ENCODE measurements at places on chromosomes 3 and 15.
A peak's percentile ranks its signal among the peaks of the same experiment; 100 is the strongest.

GRCh38 chr3:68874551-68875348, 57.6 kb downstream of the TAFA4 start:
- DNase-seq = no peak

GRCh38 chr15:52180196-52180835, 10.9 kb downstream of the GNB5 start:
- no peak for DNase-seq

- DNase-seq = no peak
These were observed 213.3 kb upstream of the CFAP20DC start for GRCh38 chr3:59263152-59263551.

DNA sequence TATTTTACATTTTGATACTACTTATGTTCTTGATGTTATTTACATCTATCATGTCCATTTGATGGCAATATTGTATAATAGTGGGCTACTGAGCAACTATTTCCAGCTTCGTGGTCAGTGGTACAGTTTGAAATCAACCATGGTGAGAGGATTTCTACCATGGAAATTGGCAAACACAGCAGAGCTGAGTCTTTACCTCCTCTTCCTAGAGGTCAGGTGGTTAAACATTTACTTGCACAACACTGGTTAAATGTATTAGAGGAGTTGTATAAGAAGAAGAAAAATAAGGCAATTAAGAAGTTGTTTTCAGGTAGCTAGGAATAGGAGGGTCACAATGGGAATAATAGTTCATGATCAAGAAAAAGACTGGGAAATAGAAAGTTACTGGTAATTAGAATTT, 7.2 kb upstream of the PPM1L start:
- DNase-seq = no peak

DNA sequence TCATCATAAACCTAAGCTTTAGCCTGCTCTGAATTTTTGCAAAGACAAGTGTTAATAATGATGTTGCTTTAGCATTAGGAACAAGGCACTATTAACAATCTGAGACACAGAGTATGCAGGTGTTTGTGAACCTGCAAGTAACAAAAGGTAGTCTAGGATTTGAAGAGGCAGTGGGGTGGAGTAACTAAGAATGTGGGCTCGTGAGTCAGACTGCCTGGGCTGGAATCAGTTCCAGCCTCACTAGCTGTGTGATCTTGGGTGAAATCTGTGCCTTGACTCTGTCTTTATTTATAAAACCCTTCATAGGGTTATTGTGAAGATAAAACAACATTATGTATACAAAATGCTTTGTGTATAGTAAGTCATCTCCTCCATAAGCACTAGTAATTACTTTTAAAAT, 610.6 kb upstream of the CFAP20DC start:
- no peak for DNase-seq

GRCh38 chr15:71125831-71126450, 10.7 kb downstream of the THSD4 start:
- DNase-seq = peak; percentile 23

- DNase-seq = no peak
These were observed 10.5 kb upstream of the NUDT16 start for GRCh38 chr3:131370935-131371687.

DNA sequence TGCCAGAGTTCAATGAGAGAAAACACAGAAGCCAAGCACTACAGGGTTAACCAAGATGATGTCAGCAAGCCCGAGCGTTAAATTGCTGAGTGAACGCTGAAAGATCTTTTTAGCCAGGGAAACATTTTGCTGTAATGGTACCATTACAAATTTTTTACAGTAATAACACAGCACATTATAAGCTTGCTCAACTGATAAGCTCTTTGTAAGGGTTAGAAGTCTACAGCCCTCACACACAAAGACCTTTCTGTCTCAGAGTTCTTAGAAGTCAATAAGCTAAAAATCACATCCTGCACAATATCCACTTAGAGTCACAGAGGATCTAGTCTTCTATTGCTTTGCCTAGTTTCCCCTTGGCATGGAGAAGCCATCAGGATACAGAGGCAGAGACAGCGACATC, 29.9 kb downstream of the CHSY1 start:
- no peak for DNase-seq

GRCh38 chr15:99753066-99753465, 19.8 kb upstream of the LYSMD4 start:
- no peak for DNase-seq

- no peak for DNase-seq
These were observed 292.8 kb downstream of the MEX3B start for GRCh38 chr15:81752974-81753373.

DNA sequence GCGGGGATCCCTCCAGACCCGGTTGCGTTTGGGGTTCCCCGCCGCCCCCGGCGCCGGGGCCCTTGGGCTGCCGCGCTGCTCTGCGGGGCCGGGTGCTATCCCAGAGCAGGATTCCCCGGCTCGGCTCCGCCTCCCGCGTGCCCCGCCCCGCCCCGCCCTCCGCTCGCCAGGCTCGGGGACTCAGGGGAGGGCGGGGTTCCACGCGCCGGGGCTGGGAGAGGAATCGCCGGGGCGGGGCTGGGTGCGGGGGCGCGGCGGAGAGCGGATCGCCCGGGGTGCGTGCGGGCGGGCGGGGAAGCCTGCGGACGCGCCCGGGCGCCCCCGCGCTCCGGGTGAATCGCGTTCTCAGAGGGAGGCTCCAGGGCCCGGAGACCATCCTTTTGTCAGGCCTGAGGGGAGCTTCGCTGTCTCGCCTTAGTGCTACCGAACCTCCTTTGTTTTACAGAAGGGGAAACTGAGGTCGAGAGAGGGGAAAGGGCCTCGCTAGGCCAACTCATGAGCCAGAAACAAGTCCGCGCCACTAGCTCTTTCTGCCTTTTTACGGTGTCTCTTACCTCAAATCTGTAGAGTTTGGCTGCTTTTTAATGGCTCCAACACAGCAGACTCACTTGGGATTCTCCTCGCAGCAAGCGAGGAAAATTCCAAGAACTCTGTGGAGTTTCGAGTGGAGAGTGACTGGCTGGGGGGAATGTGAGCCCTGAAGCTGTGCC, at the start of gene TMEM158:
TSS of gene TMEM158 (minus strand) at position 82 of the 710 bp plus-strand sequence. CDS start 260 bp downstream, outside the sequence.
- DNase-seq = peak; percentile 70

GRCh38 chr15:76996526-76997401, 1.8 kb downstream of the PSTPIP1 start:
- DNase-seq = peak; percentile 5

DNA sequence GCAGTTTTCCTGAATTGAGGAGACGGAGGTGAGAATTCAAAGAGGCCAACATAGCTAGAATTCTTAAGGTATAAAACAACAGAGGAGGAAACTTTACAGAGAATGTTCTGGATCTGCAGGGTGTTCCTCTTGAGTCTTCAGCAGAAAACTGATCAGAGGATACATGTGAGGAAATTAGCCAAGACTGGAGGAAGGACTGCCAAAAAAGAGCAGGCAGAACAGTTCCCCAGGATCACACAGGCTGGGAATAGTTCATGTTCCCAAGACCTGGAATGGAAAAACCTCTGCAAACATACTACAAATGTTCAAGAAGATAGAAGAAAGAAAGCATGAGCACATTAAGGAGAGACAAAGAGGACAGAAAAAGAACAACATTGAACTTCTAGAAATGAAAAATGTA, 7.5 kb downstream of the SLC49A4 start:
- no peak for DNase-seq

GRCh38 chr3:166498446-166498845, 661.2 kb upstream of the BCHE start:
- no peak for DNase-seq

- no peak for DNase-seq
These were observed 1.5 kb downstream of the CIB1 start for GRCh38 chr15:90232196-90232595.

DNA sequence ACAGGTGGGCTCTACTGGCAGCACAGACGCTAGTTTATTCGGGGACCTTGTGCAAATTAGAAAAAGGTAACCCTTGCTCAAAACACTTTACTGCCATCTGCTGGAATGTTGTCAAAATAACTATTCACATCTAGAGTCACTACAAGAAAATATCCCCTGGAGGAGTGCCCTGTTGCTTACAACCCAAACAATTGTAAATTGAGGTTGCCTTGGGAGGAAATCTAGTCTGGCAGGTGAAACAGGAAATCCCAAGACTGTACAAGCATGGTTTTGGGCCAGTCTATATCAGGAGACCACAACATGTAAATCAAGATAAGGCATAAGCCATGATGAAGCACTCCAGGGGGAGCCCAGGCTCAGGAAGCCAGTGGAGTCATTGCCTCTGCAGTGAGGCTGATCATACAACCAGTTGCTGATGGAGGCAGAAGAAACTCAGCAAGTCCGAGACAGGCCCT, 136.8 kb upstream of the ACP3 start:
- DNase-seq = peak; percentile 64

DNA sequence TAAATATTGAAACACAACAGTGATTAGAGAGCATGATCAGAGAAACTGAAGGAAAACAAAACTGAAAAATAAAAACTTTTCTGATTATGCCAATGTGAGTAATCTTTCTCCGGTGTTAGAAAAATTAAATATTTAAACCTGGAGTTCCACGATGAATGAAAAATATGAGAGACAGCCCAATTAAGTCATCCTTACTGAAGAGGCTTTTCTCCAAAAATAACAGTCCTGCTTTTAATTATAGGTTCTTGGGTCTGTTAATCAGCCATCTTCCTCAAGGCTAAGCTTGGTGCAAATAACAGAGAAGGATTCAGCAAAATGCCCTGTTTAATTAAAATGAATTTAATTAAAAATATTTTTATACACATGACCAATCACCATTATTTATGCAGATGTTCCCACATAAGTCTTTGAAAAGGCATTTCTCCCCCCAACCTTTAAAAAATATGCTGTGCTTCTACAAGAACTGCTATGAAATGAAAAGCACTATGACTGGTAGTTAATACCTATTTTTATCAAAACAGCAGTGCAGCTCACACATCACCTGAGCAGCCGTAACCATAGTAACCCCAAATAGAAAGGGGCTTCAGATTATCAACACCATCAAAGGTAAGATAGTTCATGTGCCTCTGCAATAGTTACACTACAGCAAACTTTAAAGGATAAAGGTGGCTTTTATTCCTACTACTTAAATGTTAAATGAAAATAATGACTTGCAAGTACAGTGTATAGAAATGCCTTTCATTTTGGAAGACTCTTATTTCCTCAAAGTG, 175.7 kb downstream of the SLC9A9 start:
- no peak for DNase-seq

DNA sequence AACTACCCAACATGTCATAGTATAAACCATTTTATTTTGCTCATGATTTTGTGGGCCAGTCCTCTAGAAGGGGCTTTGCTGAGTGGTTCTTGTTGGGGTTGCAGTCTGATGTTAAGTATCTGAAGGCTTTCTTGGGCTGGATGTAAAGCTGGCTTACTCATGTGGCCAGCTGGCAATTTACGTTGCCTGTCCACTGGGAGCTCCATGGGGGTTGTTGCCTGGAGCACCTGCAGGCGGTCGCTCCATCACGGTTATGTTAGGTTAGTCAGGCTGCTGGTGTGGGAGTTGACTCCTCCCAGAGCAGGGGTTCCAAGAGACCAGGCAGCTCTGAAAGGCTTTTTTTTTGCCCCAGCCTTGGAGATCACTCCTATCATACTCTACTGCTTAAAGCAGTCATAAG, 98.1 kb downstream of the NR1D2 start:
- DNase-seq = no peak

DNA sequence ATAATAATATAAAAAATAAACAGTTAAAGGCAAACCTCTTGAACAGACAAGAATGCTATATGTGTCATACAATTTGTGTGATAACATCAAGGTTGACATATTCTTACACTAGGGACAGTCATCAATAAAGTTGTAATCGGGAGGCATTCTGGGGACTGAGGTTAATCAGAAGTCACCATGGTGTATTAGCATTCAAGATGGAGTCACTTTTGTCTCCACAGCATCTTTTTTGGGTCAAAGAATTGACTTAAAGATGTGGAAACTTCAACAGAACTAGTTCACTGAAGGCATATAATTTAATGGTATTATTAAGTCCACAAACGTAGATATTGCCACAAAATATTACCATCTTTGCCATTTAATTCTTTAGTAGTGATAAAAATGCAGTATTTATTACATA, 625.6 kb upstream of the NAALADL2 start:
- DNase-seq = no peak

DNA sequence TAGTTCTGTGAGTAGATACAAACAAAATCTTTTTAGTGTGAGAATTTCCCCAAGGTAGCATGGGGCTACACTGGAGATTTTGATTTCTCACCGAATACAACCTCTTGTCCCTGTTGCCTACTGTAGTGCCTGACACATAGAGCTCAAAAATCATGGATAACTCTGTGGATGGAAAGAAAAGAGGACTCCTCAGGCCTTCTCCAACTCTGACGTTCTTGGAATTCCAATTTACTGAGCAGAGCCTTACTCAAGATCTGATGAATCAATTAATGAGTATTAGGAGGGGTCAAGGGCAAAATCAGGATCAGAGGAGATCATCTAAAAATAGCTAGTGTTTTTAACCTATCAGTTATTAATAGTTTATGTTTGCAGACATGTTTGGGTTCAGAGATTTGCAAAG, 46.7 kb upstream of the PYDC2 start:
- DNase-seq = no peak

DNA sequence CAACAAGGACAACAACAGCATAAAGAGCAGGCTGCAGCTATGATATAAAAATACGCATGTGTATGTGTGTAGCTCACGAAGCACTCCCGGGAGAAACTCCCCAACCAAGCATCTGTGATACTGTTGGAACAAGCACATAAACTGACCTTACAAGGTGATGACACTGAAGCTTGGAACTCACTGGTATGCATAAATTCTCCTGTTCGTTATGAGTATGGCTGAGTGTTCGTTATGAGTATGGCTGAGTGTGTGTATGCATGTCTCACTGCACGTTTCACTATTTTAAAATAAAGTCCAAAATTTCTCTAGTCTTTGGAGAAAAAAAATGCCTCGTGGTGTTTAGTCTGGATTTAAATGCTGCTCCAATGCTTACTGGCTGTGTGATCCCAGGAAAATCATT, 256.8 kb downstream of the RORA start:
- DNase-seq = no peak

DNA sequence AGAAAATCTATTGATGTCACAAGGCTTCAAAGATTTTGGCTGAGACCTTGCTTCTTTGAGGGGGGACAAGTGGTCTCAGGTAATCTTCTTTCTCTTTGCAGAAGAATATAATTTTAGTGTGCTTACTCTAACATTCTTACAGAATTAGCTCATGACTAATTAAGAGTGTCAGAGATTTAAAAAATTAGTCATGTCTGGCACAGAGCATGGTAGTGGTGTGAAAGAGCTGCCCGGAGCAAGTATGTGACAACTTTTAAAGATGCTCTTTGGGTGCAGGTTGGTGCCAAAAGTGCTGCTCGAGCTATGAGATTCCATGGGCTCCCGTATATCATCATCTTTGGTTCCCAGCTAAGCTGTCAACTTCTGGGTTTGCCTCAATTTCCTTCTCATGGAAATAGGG, 31.1 kb downstream of the CYP19A1 start:
- no peak for DNase-seq

DNA sequence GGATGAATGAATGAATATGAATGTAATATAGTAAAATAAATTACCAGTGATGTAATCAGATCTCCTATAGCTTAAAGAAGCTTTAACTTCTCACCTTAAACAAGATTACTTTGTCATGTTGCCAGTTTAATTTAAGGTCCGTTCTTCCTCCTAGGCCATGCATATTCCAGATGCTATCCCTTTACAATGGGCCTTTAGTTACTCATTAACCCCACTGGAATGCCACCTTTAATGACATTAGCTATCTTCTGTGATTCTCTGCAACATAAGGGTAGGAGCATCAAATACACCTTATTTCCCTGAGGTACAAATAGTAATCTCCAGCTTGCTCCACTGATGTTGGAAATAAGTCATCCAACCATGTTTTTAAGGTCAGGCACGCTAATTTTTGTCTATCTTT, 63.0 kb upstream of the TIMP4 start:
- DNase-seq = peak; percentile 20
